Activated CD4-positive, alpha-beta memory T cell treated with anti-CD3 and anti-CD28 coated beads for 36 hours (primary cell): ENCODE measurements at places on chromosomes 5 and 9. TPM values are rescaled to one million over a fixed set of nuclear protein-coding genes. Genes with fewer than 3 reads are reported as not detected.

The LCN1 gene
- total RNA-seq, result not detected

The IFNA17 gene
- total RNA-seq, result not detected

The HIGD2A gene
- 112 TPM for total RNA-seq

The C5orf63 gene
- total RNA-seq, result 9.4 TPM

The MARCOL gene
- not detected for total RNA-seq

The TEK gene
- total RNA-seq, result not detected

The FOCAD gene
- total RNA-seq, result 35.4 TPM

The DDX4 gene
- total RNA-seq, result not detected

The ROR2 gene
- 0.31 TPM for total RNA-seq

The TAF11L10 gene
- not detected for total RNA-seq
